ENCODE measurements at places on chromosomes 5 and 9. TPM values are rescaled to one million over a fixed set of nuclear protein-coding genes. Genes with fewer than 3 reads are reported as not detected.

The LRRTM2 gene
- 1.2 TPM for total RNA-seq

The SNCAIP gene
- 4.6 TPM for total RNA-seq

The SPATA31C1 gene
- total RNA-seq: not detected

The EEIG1 gene
- total RNA-seq: 33.9 TPM

The OR1N2 gene
- not detected for total RNA-seq

The PCDHGA12 gene
- total RNA-seq: 8.8 TPM

The CNTNAP3B gene
- 14.9 TPM for total RNA-seq

The FOXD4L4 gene
- total RNA-seq: not detected

The LCN1 gene
- not detected for total RNA-seq

The SMIM27 gene
- 6.7 TPM for total RNA-seq

The HDHD3 gene
- 27.7 TPM for total RNA-seq

The NUTM2F gene
- total RNA-seq: 0.21 TPM

The TSSK1B gene
- 0.90 TPM for total RNA-seq

The PCDHB9 gene
- 9.2 TPM for total RNA-seq

The PTPN3 gene
- 1.3 TPM for total RNA-seq

The SELENOP gene
- 808 TPM for total RNA-seq

The FOXD4L6 gene
- total RNA-seq: not detected

The HACD4 gene
- 4.2 TPM for total RNA-seq

The CTSV gene
- total RNA-seq: not detected

The REEP2 gene
- 7.5 TPM for total RNA-seq

The ANKRD33B gene
- total RNA-seq: 21.3 TPM

The PLAC8L1 gene
- total RNA-seq: not detected

The PSD2 gene
- total RNA-seq: 0.30 TPM

The ANKRD31 gene
- total RNA-seq: 0.21 TPM

The EQTN gene
- total RNA-seq: not detected

The AJM1 gene
- total RNA-seq: 3.8 TPM

The RNF208 gene
- 1.1 TPM for total RNA-seq

The SYK gene
- total RNA-seq: 13.1 TPM

Data from tibial nerve (tissue), 4 donors.